Activated CD8-positive, alpha-beta T cell treated with anti-CD3 and anti-CD28 coated beads, Interleukin-2, amount 10 ng/mL, durations not matched to agents 7 days and 5 days (primary cell): ENCODE measurements at places on chromosomes 1 and 21. TPM values are rescaled to one million over a fixed set of nuclear protein-coding genes. Genes with fewer than 3 reads are reported as not detected.
A peak's percentile ranks its signal among the peaks of the same experiment; 100 is the strongest.

DNA sequence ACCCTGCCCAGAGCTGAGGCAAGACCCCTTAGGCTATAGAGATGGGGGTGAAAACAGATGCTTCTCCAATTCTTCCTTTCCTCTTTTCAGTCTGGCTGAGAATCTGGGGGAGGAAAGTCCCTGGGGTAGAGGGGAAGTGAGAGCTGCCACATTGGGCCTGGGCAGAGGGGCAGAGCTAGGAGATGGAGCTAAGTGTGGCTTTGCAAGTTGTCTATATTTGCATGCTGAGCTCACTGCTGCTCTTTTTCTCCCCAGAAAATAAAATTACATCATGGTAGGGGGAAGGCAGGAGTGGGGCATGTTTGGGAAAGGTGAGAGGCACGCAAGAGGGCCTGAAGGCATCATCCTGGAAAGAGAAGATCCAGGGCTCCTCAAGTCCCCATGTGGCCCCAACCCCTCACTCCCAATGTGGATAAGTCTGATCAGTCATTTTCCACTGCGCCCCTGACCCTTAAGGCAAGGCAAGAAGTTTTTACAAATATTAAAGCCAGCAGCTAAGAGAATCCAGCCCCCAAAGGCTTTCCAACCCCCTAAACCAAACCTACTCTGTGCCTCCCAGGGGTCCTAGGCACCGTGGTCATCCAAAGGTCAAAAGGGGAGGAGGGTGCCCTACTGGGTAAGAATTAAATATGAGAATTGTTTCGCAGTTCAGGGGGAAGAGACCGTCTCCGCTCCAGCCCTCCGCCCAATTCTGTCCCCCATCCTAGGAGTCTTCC, 500 bp upstream of the PEA15 start:
- no peak for DNase-seq

DNA sequence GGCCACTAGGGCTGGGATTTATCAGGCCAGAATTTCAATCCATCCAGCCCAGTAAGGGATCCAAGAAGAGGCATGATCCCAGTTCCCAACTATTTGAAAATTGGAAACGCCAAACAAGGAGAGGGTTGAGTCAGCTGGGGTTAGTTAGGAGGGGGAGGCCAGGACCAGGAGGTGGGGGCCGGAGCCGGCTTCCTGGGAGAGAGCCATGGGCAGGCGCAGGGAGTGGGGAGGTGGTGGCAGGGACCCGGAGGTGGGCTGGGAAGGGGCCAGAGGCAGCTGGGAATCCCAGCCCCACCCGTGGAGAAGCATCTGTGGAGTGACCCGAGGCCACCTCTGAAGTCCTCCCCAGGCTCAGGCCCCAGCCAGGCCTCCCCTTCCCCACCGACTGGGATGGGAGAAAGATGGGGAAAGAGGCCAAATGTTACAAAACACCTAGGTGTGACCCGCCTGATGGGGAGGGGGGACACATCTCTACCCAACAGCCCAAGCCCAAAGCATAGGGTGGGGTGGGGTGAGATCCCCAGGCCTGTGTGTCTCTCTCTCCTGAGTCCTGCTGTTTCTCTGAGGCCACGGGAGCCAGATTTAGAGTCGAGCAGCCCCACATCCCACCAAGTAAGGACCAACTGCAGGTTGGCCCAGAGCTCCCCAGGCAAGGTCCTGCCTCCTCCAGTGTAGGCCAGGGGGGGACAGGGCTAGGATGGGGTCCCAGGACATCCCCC, 10.1 kb downstream of the HSPG2 start:
- DNase-seq = no peak

GRCh38 chr1:57393058-57393584, 30.7 kb downstream of the DAB1 start:
- no peak for DNase-seq

GRCh38 chr1:115091572-115091971, 2.3 kb upstream of the TSPAN2 start:
- no peak for DNase-seq

DNA sequence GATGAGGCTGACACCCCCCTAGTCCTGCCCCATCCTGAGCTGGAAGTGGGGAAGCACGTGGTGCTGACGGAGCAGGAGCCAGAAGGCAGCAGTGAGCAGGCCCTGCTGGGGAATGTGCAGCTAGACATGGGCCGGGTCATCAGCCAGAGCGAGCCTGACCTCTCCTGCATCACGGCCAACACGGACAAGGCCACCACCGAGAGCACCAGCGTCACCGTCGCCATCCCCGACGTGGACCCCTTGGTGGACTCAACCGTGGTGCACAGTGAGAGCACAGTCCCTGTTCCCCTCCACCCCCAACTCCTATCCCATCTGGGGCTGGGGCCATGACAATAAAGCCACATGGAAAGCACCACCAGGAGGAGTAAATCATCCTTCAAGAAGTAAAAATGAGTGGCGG, 250.2 kb downstream of the CACNA1E start:
- DNase-seq = no peak

- DNase-seq = no peak
These were observed 423.9 kb downstream of the PTBP2 start for GRCh38 chr1:97145321-97145956.

DNA sequence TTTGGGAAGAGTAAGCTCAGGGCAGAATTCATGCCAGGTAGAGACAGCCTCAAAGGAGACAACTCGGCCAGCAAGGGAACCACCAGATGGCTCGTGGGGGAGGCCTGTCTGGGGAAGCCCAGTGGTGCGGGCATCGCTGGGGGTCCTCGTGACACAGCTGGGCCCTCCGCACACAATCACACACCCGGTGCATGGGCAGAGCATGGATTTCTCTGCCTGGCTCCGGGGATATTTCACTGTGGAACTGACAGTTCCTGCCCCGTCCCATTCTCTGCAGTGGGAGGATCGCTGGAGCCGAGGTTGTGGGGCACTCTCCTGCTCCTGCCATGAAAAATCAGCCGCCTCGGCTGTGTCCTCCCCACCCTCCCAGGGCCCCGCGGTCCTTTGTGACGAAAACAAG, 108.0 kb downstream of the CRYAA start:
- DNase-seq = no peak

DNA sequence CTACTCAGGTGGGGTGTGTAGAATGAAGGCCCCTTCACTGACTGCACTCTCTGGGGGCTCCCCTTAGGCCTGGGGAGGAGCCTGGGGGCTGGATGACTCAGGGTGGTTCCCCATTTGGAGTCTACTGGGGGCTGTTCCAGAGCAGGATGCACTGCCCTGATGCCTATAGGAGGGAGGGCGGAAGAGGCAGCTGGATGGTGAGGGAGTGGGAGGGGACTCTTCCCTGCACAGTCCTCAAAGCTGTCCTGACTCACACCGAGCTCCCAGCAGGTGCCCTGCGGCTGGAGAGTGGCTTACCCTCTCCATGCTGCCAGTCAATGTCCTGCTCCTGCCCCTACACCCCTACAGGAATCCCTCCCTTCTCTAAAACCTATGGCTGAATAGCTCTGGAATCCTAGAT, 204.4 kb downstream of the TRABD2B start:
- no peak for DNase-seq

DNA sequence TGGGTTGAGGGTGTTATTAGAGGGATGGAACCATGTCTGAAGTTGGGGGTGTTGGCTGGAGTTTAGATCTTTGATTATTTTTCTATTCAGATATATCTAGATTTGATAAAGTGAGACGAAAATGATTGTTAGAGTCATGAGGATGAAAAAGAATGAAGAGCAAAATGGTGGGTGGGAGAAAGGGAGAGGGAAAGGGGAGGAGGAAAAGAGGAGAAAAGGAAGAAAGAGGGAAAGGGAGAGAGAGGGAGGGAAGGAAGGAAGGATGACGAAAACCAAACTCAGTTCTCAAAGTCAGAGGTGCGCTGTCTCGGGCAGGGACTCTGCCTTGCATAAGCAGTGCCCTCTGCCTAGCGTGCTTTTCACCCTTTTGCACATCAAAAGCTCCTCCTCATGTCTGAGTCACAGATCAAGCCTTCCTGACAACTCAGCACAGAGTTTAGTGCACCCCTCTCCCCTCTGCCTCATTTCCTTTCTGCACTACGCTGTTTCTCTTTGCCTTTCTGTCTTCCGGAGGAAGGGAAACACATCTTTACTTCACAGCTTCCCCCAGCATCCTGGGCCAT, 225.8 kb upstream of the PROX1 start:
- DNase-seq = peak; percentile 30

DNA sequence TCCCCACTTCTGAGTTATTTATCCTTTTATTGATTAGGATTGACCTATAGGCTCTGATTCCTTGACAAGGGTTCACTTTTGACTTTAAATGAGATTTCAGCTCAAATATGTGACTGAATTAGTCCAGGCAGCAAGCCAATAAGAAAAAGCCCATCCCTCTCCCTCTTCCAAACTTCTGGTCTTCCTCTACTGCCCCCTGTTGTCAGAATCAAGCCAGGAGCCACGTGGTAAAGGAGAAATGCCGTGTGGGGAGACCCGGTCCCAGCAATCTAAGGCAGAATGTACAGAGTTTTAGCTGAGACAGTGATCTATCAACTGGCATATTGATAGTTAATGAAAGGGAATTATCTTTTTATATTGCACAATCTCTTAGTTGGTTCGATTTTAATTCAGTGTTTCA, 5.2 kb downstream of the ADAMTS5 start:
- DNase-seq = no peak

The RGSL1 gene
- not detected for total RNA-seq

The AZIN2 gene
- 12.0 TPM for total RNA-seq

The UCK2 gene
- 28.4 TPM for total RNA-seq

The PLA2G2C gene
- not detected for total RNA-seq

The DMRTA2 gene
- not detected for total RNA-seq
